ENCODE measurements at places on chromosomes 3 and 15.

DNA sequence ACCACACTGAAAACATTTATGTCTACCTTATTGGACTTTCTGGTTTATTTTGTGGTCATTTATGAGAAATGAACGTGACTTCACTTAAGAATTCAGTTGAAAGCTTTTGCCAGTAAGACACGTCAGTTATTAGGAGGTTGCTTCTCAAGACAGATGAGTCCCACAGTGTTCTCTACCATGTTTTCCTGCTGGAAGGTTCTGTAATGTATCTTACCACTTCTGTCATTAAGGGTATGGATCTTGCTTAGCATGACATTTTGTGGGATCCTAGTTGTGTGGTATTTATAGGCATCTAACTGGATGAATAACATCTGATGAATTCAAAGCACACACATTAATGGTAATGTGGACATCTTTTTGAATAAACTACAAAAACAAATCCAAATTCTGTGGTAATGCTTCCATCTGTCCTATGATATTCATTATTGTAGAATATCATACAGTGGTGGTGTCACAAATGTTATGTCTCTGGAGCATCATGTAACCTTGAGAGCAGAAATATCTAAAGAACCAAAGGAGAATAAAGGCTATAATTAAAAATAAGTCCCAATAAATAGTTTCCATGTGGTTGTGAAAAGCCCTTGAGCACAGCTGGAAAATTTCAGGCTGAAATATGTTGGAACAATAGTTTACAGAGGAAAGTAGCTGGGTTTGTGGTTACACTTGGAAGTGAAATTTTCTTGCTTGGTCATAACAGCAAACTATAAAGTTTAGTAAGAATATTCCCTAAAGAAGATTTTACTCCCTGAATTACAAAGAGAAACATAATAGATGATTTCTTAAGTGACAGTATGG is 61.5 kb downstream of the C3orf38 start:
- no peak for DNase-seq

- DNase-seq = no peak
These were observed 10.6 kb downstream of the FSTL1 start for GRCh38 chr3:120440001-120440703.

- peak; percentile 56 for DNase-seq
These were observed 6.0 kb downstream of the PRKCI start for GRCh38 chr3:170228093-170228766.

- DNase-seq = peak; percentile 88
These were observed at the start of gene CHCHD6 for GRCh38 chr3:126703512-126704493. Gene CHCHD6, plus strand, starts transcription at chr3:126704240. Its CDS starts 73 bp downstream, at chr3:126704313.

DNA sequence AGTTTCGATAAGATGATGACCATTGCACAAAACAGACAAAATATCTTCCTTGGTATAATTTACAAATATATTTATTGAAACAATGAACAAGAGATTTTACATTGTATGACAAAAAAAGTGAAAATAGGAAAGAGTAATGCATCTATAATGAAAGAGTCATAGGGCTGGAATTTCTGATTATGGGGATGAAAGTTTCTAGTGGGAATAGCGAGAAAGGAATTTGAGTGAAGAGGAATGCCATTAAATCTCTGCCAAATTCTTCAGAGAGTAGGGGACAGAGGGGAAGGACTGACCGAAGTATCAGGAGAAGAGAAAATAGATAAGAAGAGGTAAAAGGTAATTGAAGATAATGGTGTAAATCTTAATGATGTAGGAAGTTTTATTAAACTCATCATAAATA is 125.4 kb downstream of the VGLL3 start:
- no peak for DNase-seq

DNA sequence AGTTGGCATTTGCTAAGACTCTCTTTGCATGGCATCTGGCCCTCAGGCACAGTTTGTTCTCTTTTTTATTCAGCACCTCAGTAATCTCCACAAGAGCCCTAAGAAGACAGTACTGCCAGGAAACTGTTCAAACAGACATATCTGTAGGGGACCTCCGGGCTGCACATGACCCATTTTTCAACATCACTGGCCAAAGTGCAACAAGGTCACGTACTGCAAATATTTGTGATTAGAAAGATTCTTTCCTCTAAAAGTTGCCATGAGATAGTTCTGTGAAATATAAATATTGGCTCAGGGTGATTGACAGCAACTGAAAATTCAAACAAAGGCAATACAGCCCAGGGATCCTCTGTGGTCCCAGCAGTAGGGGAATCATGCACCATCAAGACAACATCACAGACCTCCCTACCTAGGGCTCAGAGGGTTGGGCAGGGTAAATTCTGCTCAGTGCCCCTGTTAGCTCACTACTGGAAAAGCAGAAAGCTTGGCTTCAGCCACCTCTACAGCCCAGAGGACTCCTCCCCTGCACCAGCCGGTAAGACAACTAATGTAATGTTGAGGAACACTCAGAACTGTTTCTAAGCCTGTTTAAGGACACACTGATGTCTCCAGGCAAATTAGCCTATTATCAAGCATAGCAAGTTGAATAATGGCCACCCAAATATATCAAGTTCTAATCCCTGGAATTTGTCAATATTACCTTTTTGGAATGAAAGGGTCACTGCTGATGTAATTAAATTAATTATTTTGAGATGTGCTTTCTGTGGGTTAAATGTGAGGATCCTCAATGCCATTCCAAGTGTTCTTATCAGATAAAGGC is 117.4 kb upstream of the LPP start:
- DNase-seq = no peak

DNA sequence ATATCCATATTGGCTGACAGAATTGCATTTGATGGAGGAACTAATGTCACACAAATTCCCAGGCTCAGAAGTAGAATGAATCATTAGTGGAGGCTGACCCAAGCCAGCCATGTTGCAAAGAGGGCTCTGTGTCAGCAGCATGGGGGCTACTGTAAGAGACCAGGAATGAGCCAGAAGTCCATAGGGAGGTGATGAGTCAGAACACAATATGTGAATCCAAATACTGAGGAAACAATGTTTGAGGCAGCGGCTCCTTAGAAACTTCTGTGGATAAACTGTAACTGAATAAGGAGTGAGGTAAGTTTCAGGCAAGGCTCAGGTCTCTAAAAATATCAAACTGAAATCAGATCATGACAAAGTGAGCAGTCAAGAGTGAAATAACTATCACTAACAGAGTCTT is 170.7 kb downstream of the WDR72 start:
- no peak for DNase-seq

- DNase-seq = no peak
These were observed 6.8 kb upstream of the GAP43 start for GRCh38 chr3:115616461-115616860.

- no peak for DNase-seq
These were observed 691.5 kb upstream of the CCDC54 start for GRCh38 chr3:106685745-106686144.

DNA sequence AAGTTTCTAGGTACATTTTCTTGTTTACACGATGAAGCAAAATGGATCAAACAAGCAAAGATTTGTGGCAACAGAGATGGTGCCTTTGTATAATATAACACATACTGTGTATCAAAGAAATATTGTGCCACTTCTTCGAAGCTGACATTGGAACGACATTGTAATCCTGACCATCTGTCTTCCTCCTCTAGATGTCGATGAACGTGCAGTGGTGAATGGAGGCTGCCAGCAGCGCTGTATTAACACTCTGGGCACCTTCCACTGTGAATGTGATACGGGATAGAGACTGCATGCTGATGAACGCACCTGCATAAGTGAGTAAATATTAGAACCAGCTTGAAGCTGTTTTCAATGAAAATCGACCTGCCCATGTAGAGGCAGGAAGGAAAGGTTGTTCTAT is 613.3 kb upstream of the GOLIM4 start:
- DNase-seq = no peak

- DNase-seq = no peak
These were observed 17.8 kb downstream of the SPATA12 start for GRCh38 chr3:57078344-57078634.

- peak; percentile 35 for DNase-seq
These were observed 216.5 kb upstream of the PEX5L start for GRCh38 chr3:180253283-180253682.

GRCh38 chr3:49327485-49327884 is 12.4 kb downstream of the USP4 start:
- no peak for DNase-seq

DNA sequence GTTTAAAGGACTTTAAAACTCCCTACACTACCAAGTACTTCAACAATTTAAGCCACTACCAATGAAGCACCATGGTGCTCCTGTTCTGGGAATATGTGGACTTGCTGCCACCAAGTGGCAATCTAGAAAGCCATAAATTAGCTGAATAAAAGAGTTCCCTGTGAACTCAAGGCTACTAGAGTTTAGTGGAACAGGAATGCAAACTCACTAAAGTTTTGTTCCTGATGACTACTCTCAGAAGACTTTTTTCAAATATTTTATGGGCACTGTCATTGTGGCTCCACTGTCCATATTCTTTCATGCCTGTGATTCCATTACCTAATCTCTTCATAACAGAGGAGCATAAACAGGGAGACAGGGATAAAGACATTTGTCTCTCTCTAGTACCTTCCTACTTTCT is 63.9 kb downstream of the TMCC1 start:
- DNase-seq = peak; percentile 91

- peak; percentile 68 for DNase-seq
These were observed 33.6 kb upstream of the TOPAZ1 start for GRCh38 chr3:44208086-44208485.

- peak; percentile 13 for DNase-seq
These were observed 153.2 kb downstream of the UNC13C start for GRCh38 chr15:54131410-54131809.

GRCh38 chr3:147113293-147114044 is 292.9 kb downstream of the ZIC4 start:
- peak; percentile 40 for DNase-seq

GRCh38 chr3:105868431-105868741 is 426 bp downstream of the CBLB start:
- no peak for DNase-seq

DNA sequence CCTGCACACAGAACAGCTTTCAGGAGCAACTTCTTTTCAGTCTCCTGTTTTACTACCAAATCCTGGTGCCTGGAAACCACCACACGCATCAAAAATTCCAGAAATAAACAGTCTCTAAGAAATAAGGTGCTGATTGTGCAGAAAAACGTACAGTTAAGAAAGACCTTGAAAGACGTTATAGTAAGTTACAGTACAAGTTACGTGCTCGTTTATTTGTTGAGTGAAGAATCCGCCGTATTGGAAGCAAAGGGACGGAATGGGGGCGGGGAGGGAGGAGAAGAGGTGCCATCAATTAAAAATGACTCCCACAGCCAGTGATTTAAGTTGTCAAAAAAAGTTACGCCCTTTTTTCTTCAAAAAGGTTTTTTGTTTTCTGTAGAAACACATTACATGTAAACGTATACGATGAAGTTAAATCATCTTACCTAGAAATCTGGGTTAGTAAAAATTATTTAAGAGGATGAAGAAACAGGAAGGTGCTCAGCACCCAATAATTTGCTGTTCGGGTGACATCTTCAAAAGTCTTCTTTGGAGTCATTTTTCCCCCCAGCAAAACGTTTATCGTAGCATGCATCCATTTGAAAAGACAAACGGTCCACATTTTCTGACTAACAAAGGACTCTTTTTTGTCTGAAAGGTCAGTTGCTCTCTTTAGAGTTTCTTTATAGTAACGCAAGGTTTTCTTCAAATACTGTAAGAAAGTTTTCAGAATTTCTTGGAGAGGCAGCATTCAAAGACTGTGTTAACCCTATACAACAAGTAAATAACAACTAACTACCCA is 782 bp upstream of the UACA start:
- no peak for DNase-seq

- peak; percentile 6 for DNase-seq
These were observed 83.6 kb upstream of the TSEN2 start for GRCh38 chr3:12400616-12401194.

DNA sequence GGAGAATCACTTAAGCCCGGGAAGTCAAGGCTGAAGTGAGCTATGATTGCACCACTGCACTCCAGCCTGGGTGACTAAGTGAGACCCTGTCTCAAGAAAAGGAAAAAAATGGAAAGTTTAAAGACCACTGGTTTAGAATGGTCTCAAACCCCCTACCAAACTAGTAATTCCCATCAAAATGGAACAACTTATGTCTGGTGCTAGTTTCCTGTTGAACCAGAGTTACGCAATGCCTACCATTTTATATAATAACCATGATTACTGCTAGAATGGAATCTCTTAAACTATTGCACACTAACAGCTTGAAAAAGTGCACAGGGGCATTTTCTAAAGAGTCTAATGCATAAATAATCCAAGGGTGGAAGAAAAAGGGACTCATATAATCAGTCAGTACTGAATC is 43.6 kb downstream of the DMXL2 start:
- no peak for DNase-seq

DNA sequence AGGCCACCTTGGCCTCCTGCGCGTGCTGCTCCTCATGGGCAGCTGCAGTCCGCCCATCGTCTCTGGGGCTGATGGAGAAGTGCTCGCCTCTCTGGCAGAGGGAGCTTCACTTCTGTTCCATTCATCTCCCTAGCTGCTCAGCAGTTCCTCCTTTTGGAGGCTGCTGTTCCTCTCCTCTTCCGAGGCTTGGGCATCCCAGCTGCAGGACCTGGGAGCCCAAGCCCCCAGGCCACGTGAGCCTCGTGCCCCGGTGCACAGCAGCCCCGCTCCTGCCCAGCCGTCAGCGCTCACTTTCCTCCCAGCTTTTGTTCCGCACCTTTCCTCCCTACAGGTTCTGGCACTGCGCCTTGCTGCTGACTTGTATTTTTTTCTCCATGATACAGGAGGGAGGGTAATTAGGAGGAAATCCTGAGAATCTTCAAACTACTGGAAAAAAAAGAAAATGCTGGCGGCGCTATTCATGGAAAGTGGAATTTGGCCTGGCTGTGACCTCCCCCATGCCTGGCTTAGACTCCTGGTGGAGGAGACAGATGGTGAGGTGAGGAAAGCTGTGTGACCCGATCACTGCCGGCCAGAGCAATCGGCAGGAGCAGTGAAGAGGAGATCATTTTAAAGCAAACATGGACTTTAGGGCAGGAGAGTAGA is 210.1 kb downstream of the CHST2 start:
- no peak for DNase-seq

GRCh38 chr3:185280572-185281365 is 26.9 kb upstream of the EHHADH start:
- peak; percentile 26 for DNase-seq

- DNase-seq = no peak
These were observed 48.1 kb upstream of the PCSK6 start for GRCh38 chr15:101537483-101538080.

- no peak for DNase-seq
These were observed 689.9 kb downstream of the TUSC7 start for GRCh38 chr3:117399311-117400078.

DNA sequence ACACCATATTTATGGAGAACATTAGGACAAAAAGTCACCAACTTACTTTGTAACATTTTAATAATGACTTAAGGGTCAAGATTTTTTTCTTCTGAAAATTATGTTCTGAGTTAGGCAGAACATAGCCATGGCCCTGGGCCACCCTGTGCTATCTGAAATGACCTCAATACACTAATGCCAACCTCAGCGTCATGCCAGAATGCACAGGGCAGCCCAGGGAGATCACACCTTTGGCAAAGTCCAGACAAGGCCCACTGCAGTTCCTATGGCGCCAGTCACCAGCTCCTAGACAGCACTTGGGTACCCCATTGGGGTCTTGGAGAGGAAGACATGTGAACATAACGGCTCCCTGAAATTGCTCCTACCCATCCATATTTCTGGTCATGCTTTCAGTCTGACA is 33.1 kb downstream of the HCLS1 start:
- no peak for DNase-seq

- no peak for DNase-seq
These were observed 28.8 kb downstream of the LIMD1 start for GRCh38 chr3:45623393-45623792.

- no peak for DNase-seq
These were observed 25.8 kb downstream of the TMEM43 start for GRCh38 chr3:14150491-14151230.

- DNase-seq = peak; percentile 18
These were observed 304.4 kb downstream of the FGF12 start for GRCh38 chr3:192422997-192423342.

All from foreskin keratinocyte (primary cell).